ENCODE measurements at places on chromosomes 5 and 9. TPM values are rescaled to one million over a fixed set of nuclear protein-coding genes. Genes with fewer than 3 reads are reported as not detected.

DNA sequence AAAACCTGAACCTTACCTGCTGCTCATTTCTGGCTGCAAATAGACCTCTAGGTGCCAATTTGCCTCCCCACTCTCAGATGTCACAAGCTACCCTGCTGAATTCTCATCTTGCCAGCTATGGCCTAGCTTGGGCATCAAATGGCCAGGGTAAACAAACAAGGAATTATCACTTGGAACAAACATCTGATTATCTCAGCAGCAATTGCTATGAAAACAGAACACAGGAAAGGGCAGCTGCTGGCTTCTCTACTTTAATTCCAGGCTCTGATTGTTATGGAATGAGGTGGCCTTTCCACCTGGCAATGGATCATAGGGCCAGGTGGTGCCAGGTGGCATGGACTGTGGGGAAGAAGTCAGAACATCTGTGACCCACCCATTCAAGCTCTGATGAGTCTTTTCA, 505.1 kb downstream of the TLR4 start:
- DNase-seq = no peak
- no peaks in the 10 kb centered on the region for H3K36me3 ChIP-seq

DNA sequence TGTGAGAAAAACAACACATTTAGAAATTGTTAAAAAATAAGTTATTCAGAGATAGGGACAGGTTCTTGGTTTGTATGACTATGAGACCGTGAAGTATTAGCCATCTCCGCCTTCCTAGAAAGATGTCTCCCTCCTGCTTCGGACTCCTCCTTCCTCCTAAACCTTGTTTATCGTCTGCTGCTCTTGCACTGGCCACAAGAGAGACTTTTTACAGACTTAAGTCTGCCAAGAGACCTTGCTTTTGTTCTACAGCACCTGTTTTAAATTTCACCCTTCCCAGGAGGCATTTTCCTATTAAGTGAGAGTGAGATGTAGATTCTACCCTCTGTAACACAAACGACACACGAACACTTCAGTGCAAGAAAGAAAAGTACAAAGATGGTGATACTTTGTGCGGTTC, 274.6 kb downstream of the ARHGEF28 start:
- DNase-seq = no peak
- no peak overlapping the region for H3K27ac ChIP-seq
- peaks cover 11% of the 10 kb centered on the region for H3K4me1 ChIP-seq
- peaks cover 33% of the 10 kb centered on the region for H3K27me3 ChIP-seq

GRCh38 chr9:132078699-132079356, 839 bp downstream of the MED27 start:
- peaks cover 38% of the 10 kb centered on the region for H3K4me1 ChIP-seq
- no peaks in the 10 kb centered on the region for H3K27me3 ChIP-seq
- DNase-seq = no peak
- peak overlapping the region; percentile 93 for H3K4me3 ChIP-seq
- H3K36me3 ChIP-seq = peaks cover 17% of the 10 kb centered on the region
- peak overlapping the region; percentile 85 for H3K27ac ChIP-seq

DNA sequence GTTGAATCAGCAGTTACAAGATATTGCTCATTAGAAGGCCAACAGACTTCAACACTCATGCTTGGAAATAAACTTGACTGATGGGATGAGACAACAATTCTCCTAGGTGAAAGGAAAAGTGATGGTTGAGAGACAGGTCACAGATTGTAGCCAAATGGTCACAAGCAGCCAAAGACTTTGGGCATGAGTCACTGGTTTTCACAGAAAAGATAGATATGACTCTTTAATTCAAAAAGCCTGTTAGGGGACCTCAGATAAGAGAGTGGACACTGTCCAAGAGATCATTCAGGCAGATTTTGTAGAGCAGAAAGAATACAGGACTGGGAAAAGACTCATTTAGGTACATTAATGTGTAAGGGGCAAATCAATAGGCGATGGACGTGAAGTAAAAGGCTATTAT, 982.5 kb downstream of the MAT2B start:
- H3K4me3 ChIP-seq = no peak overlapping the region
- H3K36me3 ChIP-seq = no peaks in the 10 kb centered on the region
- no peak for DNase-seq

- H3K4me1 ChIP-seq = no peaks in the 10 kb centered on the region
- H3K27ac ChIP-seq = no peak overlapping the region
- no peaks in the 10 kb centered on the region for H3K27me3 ChIP-seq
- no peak overlapping the region for H3K4me3 ChIP-seq
- DNase-seq = no peak
These were observed 22.6 kb upstream of the SH3GL2 start for GRCh38 chr9:17556255-17556654.

GRCh38 chr5:54671111-54671531, 153.6 kb downstream of the SNX18 start:
- H3K4me3 ChIP-seq = no peak overlapping the region
- H3K36me3 ChIP-seq = peaks cover 49% of the 10 kb centered on the region
- DNase-seq = no peak

DNA sequence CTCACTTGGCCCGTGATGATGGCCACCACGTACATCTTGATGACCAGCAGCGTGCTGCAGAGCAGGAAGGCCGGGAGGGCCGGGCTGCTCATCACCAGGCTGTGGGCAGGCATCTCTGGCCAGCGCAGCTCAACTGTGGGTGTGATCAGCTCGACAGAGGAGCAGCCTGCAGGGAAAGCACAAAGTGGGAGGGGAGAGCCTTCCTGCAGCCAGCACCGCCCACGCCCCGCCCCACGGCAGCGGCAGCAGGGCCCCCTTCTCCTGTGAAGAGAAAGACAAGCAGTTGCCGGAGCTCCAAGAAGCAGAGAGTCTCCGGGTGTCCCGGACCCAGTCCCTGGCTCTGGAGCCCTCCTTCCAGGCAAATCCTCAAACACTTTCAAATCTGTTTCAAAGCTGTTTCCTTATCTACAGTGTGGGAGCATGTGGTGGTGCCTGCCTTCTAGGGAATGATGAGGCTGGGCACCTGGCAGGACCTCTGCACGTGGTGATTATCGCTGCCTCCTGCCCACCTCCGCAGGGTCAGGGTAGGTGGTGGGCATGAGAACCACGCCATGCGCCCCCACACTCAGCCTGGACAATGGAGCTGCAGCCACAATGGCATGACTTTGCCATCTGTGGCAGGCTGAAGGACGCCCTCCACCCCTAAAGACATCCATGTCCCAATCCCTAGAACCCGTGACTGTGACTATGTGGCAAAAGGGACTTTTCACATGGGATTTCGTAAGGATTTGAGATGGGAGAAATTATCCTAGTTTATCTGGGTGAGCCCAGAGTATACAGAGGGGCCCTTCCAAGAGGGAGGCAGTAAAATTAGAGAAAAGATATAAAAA, at the start of gene PTGES:
Gene PTGES (minus strand): TSS at position 143 of the 830 bp plus-strand sequence. CDS start 30 bp downstream, at position 113.
- H3K4me1 ChIP-seq = peaks cover 22% of the 10 kb centered on the region
- no peaks in the 10 kb centered on the region for H3K36me3 ChIP-seq
- peak within 1 kb of the TSS; percentile 10 for H3K4me3 ChIP-seq
- H3K27me3 ChIP-seq = peaks cover 5% of the 10 kb centered on the region

- H3K4me3 ChIP-seq = no peak overlapping the region
- DNase-seq = no peak
- H3K4me1 ChIP-seq = peaks cover 10% of the 10 kb centered on the region
- H3K27me3 ChIP-seq = peaks cover 3% of the 10 kb centered on the region
- H3K36me3 ChIP-seq = no peaks in the 10 kb centered on the region
These were observed 83.7 kb upstream of the ORM1 start for GRCh38 chr9:114238891-114239875.

GRCh38 chr5:72649449-72649848, 142.2 kb upstream of the ZNF366 start:
- no peaks in the 10 kb centered on the region for H3K36me3 ChIP-seq
- no peaks in the 10 kb centered on the region for H3K4me1 ChIP-seq
- H3K27me3 ChIP-seq = no peaks in the 10 kb centered on the region
- H3K4me3 ChIP-seq = no peak overlapping the region

DNA sequence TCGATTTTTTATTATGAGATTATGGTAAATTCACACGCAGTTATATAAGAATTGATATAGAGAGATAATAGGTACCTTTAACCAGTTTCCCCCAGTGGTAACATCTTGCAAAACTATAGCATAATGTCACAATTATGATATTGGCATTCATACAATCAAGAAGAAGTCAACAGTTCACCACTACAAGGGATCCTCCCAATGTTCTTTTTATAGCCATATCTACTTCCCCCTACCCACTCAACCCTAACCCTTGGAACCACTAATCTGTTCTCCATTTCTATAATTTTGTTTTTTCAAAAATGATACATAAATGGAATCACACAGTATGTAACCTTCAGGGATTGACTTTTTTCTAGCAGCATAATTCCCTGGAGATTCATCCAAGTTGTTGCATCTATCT, 9.8 kb downstream of the ACTL7B start:
- no peak overlapping the region for H3K4me3 ChIP-seq
- H3K4me1 ChIP-seq = peaks cover 12% of the 10 kb centered on the region
- peaks cover 2% of the 10 kb centered on the region for H3K27me3 ChIP-seq
- no peak overlapping the region for H3K27ac ChIP-seq
- DNase-seq = no peak

DNA sequence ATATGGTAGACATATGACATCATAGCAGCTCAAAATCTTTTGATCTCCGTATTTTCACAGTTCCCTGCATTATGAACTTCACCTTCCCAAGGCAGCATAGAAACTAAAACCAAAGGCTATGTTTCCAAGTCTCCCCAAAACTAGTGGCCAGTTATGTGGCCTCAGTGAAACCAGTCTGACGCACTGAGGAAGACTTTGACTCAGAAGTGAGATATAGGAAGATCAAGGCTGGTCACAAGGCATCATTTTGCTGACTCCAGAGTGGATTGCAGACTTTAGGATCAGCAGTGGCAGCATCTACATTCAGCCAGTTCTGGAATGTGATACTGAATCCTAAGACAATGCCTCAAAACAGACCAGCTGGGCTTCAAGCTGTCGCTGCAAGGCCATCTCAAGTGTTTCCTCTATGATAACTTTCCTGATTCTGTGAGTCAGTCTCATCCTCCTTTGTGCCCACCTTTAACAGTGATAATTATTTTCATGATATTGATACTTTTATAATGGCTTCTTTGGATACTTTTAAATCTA, 34.4 kb upstream of the ELL2 start:
- H3K4me3 ChIP-seq = no peak overlapping the region
- no peaks in the 10 kb centered on the region for H3K4me1 ChIP-seq
- DNase-seq = no peak
- no peak overlapping the region for H3K27ac ChIP-seq

DNA sequence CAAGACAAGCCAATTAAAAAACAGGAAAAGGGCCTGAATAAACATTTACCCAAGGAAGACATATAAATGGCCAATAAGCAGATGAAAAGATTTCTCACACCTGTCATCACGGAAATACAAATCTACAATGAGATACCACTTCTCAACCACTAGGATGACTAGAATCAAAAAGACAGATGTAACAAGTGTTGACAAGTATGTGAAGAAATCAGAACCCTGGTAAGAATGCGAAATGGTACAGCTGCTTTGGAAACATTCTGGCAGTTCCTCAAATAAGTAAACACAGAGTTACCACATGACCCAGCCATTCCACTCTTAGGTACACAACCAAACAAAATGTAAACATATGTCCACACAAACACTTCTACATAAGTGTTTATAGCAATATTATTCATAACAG, 32.5 kb downstream of the LEAP2 start:
- H3K4me3 ChIP-seq = no peak overlapping the region
- no peaks in the 10 kb centered on the region for H3K27me3 ChIP-seq
- H3K27ac ChIP-seq = no peak overlapping the region
- peaks cover 10% of the 10 kb centered on the region for H3K36me3 ChIP-seq

GRCh38 chr9:130789747-130790672, 45.0 kb upstream of the ABL1 start:
- no peak overlapping the region for H3K4me3 ChIP-seq
- H3K27me3 ChIP-seq = no peaks in the 10 kb centered on the region
- H3K4me1 ChIP-seq = no peaks in the 10 kb centered on the region
- no peak overlapping the region for H3K27ac ChIP-seq
- DNase-seq = no peak

DNA sequence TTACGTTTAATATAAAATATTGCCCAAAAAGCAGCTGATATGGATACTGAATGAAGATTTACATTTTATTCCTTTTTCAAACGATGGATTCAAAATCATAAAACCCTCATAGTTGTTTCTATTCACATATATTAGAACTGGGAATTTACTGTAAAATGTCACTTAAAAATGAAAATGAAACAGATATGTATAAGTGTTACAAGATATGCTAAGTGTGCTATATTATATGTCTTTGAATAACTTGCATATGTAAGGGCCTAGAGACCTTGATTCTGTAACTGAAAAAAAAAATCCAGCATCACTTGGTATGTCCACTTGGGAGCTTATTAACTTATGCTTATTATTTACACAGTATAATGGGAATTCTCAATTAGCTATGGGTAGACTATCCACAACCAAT, 43.2 kb downstream of the RFX3 start:
- H3K4me1 ChIP-seq = peaks cover 40% of the 10 kb centered on the region
- no peak overlapping the region for H3K27ac ChIP-seq

DNA sequence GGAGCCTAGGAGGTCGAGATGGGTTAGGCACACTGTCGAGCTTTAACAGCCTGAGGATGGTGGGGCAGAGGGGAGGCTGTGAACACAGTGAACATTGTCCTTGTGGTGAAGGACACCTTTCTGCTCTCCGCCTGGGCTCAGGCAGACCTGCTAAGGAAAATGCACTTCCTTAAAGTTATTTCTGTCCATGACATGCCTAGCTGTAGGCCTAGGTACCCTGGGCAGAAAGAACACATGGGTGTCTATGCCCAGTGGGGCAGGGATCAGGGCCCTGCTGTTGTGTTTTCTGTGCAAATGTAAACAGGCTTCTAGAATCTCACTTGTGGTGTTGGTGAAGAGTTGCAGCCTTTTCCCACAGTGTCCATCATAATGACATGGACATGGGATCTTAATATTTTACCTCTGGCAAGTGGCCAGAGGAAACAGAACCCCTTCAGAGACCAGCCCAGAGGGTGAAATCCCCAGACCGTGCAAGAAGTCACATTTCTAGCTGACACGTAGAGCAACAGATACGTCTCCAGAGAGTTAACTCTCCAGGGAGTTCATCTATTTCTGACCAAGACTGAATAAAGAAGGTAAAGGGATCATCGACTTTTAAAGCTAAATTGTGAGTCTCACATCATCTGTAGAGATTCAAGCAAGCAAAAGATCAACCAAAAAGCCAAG, 79.2 kb downstream of the C9orf152 start:
- no peaks in the 10 kb centered on the region for H3K27me3 ChIP-seq

GRCh38 chr5:133118741-133119140, 66.9 kb downstream of the HSPA4 start:
- H3K36me3 ChIP-seq = no peaks in the 10 kb centered on the region
- no peak overlapping the region for H3K27ac ChIP-seq
- H3K27me3 ChIP-seq = no peaks in the 10 kb centered on the region
- DNase-seq = no peak

GRCh38 chr5:54766748-54767147, 218.6 kb downstream of the ESM1 start:
- H3K4me1 ChIP-seq = no peaks in the 10 kb centered on the region
- no peak for DNase-seq
- no peak overlapping the region for H3K27ac ChIP-seq
- no peak overlapping the region for H3K4me3 ChIP-seq
- peaks cover 2% of the 10 kb centered on the region for H3K36me3 ChIP-seq

GRCh38 chr9:121182989-121183388, 18.7 kb downstream of the RAB14 start:
- H3K27ac ChIP-seq = peak overlapping the region; percentile 41
- no peaks in the 10 kb centered on the region for H3K27me3 ChIP-seq
- DNase-seq = no peak
- H3K4me3 ChIP-seq = no peak overlapping the region
- H3K36me3 ChIP-seq = peaks cover 62% of the 10 kb centered on the region
- H3K4me1 ChIP-seq = peaks cover 37% of the 10 kb centered on the region

The F2RL1 gene
- total RNA-seq = 0.89 TPM

The TNFSF8 gene
- 88.8 TPM for total RNA-seq

The NRARP gene
- total RNA-seq = 0.32 TPM

The EGFL7 gene
- total RNA-seq = 0.22 TPM

The AFAP1L1 gene
- total RNA-seq = not detected

The CCL28 gene
- total RNA-seq = 15.1 TPM

The FOXD4L6 gene
- not detected for total RNA-seq

The CTXN3 gene
- not detected for total RNA-seq

Data from activated CD4-positive, alpha-beta T cell treated with anti-CD3 and anti-CD28 coated beads, Interleukin-2, amount 10 ng/mL, durations not matched to agents 7 days and 5 days (primary cell).